ENCODE measurements at places on chromosomes 7 and 10.

- DNase-seq: no peak
Measured at GRCh38 chr10:61465901-61466632, 12.9 kb upstream of the TMEM26 start.

DNA sequence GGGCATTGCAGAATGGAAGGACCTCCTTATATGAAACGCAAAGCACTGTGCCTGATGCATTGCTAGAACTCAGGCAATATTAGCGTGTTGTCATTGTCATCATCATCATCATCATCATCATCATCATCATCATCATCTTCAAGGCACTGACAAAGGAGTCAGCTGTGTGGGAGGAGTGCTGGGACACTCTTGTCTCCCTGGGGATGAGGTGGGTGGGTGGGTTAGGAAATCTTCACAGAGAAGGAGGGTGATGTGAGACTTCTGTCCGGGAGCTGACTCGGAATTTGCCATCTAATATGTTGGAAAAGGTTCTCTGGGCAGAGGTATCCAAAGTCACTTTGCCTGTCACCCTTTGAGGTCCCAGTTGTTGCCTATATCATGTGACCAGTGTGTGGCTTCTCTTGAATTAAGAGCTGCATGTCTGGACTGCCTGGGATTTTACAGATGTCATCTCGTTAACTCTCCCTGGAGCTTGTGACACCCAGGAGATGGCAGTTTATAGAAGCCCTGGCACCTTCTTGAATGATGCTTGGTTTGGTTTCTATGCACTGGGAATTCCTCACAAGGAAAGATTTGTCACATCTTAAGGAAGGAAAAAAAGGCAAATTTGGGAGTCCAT lies 7.1 kb downstream of the HTRA1 start:
- DNase-seq: no peak

- DNase-seq: peak; percentile 42
Measured at GRCh38 chr7:82444220-82444909, 788 bp upstream of the CACNA2D1 start.

GRCh38 chr7:84136336-84136735 lies 58.3 kb downstream of the SEMA3A start:
- DNase-seq: no peak

DNA sequence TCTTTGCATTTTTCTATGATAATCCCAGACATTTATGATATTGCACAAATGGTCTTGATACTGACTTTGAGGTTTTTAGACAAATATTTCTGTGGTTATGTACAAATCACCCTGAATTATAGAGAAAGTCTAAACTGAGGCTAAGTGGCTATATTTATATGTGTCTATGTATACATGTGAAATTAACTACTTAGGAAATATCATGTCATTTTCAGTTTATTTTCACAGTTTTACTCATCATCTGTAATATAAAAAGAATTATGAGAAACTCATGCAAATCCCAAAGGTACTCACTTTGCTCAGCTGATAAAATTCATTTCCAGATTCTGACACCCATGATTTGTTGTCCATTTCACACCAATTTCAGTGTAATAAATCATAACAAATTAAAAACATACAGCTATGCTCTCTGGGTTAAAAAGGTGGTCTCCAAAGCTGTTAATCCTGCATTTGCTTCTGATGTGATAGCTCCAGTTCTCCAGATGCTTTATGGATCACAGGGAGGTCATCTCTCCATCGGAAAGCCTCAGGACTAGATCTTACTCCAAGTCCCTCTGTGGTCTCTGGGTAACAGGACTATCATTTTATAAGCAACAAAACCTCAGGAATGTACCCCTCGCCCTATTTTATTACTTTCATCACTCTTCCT lies 673.9 kb downstream of the PARD3 start:
- no peak for DNase-seq

DNA sequence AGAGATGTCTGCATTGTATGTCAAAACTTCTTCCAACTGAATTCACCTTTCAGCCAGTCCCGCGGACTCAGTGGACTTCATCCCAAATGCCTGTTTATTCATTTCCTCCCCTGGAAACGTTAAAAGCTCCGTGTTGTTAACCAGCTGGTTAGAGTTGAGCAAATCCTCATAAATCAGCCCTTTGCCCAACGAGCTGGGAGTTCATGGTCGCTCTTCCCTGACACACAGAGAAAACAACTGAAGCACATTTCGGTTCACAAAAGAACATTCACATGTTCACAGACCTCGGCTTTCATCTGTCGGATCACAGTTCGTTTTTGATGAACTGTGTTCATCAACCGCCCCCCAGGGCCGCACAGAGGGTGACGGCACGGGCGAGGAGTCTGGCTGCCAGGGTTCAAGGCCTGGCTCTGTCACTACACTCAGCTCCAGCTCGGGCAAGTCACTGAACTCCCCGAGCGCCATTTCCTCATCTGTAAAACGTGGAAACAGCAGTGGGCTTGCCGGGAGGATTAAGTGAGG lies 62.6 kb downstream of the GLI3 start:
- no peak for DNase-seq

DNA sequence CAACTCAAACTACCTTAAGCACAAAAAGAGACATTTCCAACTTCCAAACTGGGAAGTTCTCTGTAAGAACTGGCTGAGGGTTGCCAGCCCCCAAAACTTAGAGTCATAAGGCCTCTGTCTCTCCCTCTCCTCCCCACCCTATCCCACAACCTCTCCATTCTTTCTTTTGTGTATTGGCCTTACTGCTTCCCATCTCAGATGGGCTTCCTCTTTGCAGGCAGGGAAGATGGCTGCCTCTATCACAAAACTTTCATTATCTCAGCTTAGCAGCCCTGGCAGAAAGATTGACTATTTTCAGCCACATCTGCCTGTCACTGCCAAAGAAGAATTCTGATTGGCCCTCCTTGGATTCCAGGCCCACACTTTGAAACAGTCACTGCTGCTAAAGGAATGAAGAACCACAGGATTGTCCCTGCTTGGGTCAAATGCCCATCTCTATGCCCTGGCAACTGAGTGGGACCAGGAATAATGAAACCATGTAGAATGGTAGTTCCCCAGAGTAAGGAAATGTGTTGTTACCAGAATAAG lies 58.0 kb upstream of the PRKAR2B start:
- DNase-seq: no peak

GRCh38 chr10:5959581-5960069 lies 17.7 kb downstream of the IL15RA start:
- DNase-seq: no peak

GRCh38 chr7:144513334-144513733 lies 109.8 kb upstream of the NOBOX start:
- DNase-seq: no peak

DNA sequence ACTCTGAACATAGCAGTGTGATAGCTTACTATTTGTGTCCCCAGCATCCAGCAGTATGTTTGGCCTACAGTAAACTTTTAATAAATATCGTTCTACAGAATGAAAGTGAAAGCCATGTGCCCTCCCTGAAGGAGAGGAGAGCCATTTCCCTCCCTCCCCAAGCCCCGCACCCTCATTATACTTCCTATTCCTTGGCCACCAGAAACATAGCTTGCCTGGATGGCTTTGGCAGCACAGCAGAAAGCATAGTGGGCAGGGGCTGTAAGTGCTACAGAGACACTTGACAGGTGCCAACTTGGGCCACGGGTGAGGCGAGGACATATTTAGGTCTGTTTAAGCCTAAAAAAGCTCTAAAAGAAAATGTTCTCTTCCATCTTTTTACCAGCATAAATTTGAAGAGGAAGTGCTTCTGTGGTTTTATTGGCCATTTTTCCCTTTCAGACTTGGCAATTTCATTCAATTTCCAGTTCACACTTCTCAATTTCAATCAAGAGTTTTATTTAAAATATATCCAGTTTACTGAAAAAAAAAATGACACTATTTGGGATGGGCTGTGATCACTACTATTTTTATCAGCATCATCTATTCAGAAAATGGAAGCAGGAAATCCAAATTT lies 12.7 kb downstream of the HHEX start:
- no peak for DNase-seq

- no peak for DNase-seq
Measured at GRCh38 chr7:7247658-7248057, 65.3 kb downstream of the C1GALT1 start.

- DNase-seq: no peak
Measured at GRCh38 chr7:16278167-16278787, 143.1 kb downstream of the CRPPA start.

- DNase-seq: peak; percentile 82
Measured at GRCh38 chr7:322111-322671, 32.2 kb downstream of the FOXL3 start.

GRCh38 chr10:77157248-77158019 lies 480.2 kb downstream of the KCNMA1 start:
- DNase-seq: no peak

GRCh38 chr10:17088118-17088806 lies 41.3 kb downstream of the CUBN start:
- no peak for DNase-seq

- no peak for DNase-seq
Measured at GRCh38 chr7:51950813-51951212, 634.2 kb upstream of the COBL start.

DNA sequence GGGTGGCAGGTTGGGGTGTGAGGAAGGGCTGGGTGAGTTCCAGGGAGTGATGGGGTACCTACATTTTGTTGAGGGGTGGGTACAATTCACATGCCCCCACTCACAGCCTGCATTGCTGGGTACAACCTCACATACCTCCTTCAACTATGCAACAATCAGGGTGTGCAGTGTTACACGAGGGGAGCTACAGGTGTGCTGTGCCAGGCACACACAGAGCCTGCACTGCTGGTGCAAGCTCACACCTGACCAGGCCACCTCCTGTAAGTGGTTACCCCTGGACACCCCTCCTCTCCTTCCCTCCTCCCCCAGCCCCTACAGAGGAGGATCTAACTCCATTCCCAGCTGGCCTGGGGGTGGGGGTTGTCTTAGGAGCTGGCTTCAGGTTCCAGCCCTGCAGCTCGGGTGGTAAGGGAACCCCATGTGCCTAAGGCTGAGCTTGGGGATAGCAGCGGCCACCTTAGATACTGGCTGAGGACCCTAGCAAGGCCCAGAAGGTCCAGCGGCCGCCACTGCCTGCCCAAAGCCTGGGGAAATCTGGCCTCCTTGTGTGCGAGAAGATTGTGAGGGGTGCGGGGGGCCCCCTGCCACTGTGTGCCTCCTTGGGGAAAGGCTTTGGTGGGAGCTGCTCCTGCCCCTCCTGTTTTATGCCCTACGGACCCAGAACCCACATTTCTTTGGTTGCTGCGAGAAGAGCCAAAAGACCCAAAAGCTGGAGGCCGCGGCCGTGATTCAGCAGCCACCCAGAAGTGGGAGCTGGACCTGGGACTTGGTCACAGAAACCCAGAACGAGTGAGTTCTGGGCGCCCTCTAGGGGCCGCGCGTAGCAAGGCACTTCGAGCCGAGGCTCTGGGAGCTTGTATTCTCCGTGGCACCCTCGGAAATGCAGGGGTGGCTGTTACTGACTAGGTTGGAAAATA lies 10.8 kb downstream of the TLX1 start:
- DNase-seq: peak; percentile 90

DNA sequence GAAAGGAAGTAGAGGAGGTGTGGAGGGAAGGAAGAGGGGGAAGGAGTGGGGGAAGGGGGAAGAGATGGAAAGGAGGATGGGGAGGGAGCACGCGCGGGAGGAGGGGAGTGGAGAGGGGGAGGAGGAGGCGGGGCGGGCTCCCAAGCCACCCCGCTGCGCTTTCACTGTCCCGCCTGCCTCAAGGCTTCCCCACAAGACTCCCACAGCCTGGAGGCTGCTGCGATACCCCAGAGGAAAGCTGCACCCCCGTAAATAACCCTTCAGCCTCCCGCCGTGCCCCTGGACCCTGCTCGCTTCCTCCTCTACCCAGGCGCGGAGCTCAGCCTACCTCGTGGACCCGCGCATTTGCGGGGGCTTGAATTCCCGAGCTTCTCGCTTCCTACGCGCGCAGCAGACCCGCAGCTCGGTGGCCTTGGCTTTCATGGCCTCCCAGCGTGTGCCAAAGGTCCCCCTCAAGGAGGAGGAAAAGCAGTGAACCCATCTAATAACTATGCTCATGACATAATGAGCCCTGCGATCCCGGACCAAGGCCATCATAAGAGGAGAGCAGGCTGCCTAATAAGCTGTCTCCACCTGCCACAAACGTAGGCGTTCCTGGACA lies at the start of gene C10orf67:
TSS of gene C10orf67 (minus strand) at position 557 of the 601 bp plus-strand sequence. CDS start at position 534, 23 bp downstream.
- peak; percentile 52 for DNase-seq

DNA sequence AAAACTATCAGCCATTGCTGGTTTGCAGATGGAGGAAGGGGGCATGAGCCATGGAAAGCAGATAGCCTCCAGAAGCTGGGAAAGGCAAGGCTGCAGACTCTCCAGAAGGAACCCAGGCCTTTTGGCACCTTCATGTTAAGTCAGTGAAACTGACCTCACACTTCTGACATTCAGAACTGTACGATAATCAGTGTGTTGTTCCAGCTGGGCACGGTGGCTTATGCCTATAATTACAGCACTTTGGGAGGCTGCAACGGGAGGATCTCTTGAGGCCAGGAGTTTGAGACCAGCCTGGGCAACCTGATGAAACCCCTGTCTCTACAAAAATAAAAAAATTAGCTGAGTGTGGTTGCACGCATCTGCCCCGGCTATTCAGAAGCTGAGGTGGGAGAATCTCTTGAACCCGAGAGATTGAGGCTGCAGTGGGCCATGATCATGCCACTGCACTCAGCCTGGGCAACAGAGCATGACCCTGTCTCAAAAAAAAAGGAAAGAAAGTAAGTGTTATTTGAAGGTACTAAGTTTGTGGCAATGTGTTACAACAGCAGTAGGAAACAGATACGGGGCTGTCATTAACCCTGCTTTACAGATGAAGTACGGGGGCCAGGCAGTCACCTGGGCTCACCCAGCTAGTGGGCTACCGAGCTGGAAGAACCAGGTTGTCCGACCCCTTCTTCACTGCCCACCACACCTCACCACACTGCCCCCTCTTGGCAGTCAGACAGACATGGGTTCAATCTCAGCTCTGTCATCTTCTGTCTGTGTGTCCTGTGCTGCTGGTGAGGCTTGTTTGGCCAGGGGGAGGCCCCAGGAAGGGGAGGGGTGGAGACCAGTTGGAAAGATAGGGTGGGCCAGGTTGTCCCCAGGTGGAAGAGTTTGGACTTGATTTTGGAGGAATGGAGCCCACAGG lies 18.3 kb downstream of the CHST3 start:
- DNase-seq: no peak

DNA sequence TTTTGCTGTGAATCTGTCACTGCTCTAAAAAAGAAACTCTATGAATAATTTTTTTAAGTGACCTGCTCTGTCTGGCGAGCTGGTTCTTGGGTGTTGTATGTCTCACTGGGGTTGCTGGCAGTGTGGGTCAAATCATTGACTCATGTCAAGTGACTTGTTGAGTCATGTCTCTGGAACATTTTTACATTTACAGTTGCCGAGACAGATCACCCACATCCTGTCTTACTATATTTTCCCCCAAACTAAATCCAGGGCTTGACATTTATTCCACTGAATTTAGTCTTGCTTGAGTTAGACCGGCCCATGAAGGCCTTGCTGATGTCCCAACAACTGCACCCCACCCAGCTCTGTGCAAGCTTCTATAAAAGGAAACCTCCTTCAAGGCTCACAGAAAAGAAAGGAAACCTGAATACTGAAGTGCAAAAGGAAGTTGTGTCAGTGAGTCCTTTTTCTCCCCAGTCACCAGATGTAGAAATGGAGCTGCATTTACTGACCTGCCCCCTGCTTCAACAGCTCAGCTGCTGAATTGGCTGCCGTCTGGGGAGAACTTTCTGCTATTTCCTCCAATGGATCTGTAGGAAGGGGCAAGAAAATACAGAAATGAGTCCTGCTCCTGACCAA lies 290.3 kb downstream of the TNS3 start:
- DNase-seq: no peak
